Naive thymus-derived CD8-positive, alpha-beta T cell (primary cell): ENCODE measurements at places on chromosomes 7 and 10. TPM values are rescaled to one million over a fixed set of nuclear protein-coding genes. Genes with fewer than 3 reads are reported as not detected.

The SPAM1 gene
- not detected for polyA plus RNA-seq

The CALML5 gene
- not detected for polyA plus RNA-seq

DNA sequence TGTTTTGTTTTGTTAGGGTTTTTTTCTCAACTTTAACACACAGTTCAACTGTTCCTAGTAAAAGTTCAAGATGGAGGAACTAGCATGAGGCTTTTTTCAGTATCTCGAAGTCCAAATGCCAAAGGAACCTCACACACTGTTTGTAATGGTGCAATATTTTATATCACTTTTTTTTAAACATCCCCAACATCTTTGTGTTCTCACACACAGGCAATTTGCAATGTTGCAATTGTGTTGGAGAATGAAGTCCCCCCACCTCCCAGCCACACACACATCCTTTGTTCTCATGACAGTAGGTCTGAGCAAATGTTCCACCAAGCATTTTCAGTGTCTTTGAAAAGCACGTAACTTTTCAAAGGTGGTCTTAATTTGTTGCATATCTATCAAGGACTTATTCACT, 120.9 kb downstream of the TWIST1 start:
- no peak for DNase-seq

DNA sequence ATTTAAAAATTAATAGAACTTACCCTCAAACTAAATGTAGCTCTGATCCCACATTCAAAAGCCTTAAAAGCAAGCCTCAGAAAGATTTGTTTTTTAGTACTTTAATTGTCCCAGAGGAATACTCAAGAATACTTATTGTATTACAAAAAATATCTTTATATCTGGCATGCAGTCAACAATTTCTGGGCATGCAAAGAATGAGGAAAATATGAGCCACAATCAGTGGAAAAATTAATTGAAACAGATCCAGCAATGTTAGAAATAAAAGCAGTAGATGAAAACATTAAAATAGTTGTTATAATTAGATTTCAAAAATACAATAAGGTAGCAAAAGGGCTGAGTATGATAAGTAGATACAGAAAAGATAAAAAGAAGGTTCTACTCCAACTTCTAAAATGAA, 154.7 kb downstream of the PON1 start:
- no peak for DNase-seq

GRCh38 chr10:1035201-1035600, 9.5 kb upstream of the IDI2 start:
- DNase-seq, result no peak

DNA sequence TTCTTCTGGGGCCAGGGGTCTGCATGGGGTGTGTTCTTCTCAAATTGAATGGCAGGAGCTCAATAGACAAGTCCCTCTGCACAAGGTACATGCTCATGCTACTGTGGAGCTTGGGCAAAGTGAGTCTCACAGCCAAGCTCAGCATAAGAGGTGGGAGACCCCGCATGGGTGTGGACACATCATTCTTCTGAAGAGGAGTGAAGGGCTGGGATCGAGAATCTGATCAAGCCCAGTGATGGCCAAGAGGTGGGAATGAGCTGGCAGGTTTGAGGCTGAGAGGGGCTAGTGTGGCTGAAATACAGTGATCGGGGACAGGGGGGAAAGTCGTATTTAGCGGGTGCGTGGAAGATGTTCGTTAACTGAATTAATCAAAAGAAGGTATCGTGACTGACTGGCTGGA, 32.6 kb downstream of the CDH23 start:
- DNase-seq, result no peak

DNA sequence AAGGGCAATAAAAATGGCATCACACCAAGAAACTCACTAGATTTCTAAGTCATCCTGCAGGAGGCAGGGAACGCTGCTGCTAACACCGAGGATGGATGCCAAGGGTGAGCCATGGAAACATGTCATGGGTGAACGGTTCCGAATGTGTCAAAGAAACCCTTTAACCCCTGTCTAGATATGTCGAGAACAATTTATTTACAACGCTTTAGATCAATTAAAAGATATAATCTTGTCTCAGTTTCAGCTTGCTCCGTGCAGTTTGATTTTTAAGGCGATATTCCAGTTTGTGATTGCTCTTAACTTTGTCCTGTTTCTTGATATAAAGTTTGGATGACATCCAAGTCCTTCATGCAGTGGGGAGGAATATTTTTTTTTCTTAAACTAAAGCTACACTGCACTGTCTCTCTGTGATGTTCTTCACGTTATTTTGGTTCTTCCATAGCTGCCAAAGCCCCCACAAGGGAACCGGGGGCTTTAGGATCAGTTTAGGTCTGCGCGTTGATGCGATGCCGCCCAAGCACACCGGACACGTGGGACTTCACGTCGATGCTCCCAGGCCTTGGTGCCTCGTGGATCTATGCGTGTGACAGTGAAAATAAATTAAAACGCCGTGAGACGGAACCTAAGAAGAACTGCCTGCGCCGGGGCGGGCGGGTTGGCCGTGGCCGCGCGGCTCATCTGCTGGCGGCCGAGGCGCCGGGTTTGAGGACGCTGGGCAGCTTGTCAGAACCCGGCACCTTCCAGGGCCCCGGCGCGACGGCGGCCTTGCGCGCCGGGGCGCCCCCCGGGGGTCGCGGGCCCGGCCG, 220.3 kb downstream of the PHTF2 start:
- peak; percentile 1 for DNase-seq

GRCh38 chr7:77985232-77985973, 186.8 kb downstream of the PHTF2 start:
- DNase-seq, result no peak

- DNase-seq, result no peak
Measured at GRCh38 chr7:94386416-94386815, 8.3 kb upstream of the COL1A2 start.

DNA sequence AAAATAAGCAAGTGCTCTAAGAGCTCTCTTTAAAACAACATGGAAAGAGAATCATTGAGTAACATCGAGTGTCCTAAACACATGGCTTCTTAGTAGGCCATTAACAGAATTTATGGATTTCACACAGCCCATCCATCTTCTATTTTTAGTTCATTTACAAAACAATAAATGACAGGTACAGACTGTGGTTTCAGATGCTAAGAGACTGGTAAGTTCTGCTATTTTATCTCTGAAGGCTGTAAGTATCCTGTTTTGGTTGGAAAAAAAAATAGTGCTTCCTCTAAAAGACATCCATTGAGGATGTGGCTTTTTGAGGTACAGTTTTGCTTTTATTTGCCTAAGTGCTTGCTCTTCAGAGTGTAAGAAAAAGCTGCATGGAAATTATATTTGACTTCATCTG, 27.4 kb upstream of the GNAI1 start:
- peak; percentile 24 for DNase-seq
